ENCODE measurements at places on chromosomes 6 and 20.

GRCh38 chr20:51003753-51004152, 19.2 kb downstream of the KCNG1 start:
- DNase-seq = no peak

DNA sequence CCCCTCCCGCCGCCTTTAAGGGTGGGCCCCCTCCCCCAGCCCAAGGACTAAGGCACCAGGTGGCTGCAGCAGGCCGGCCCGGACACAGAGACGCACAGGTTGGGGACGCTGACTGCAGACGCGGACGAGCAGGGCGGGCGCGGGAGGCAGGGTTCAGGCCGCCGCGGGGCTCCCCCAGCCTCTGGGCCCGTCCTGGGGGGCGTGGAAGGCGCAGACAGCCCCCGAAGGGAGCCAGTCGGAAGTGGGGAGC, 9.3 kb downstream of the DUSP15 start:
- DNase-seq = no peak

- DNase-seq = no peak
Measured at GRCh38 chr20:44350567-44350966, 4.9 kb upstream of the HNF4A start.

- no peak for DNase-seq
Measured at GRCh38 chr6:12294851-12295536, 4.8 kb downstream of the EDN1 start.

DNA sequence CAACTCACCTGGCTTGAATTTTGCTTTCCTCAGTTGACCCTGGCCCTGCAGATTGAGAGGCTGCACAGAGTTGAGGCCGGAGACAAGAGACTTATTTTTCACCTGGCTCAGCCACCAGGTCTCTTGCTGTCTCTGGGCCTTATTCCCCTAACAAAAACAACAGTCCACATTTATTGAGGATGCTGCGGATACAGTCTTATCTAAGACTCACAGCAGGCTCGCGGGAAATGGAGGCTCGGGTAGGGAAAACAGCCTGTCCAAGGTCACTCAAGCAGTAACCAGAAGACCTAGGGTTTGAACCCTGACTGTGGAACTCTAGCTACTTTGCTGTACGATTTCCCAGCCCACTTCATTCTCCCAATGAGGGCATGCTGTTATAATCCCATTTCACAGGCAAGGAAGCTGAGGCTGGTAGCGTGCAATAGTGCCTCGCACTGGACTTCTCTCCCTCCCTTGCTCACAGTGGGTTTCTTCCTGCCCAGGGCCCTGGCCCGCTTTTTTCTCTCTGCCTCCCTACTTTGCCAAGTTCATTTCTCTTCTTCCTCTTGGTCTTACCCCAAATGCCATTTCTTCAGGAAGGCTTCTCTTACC, 57.7 kb downstream of the RBM38 start:
- no peak for DNase-seq

GRCh38 chr20:48788486-48789072, 39.2 kb downstream of the PREX1 start:
- DNase-seq = no peak
